Endothelial cell of umbilical vein (primary cell): ENCODE measurements at places on chromosomes 13 and 19. TPM values are rescaled to one million over a fixed set of nuclear protein-coding genes. Genes with fewer than 3 reads are reported as not detected.

The TMPRSS9 gene
- polyA plus RNA-seq: not detected in 2 replicates

The ZBTB7A gene
- 8.2 and 10.8 TPM in 2 replicates for polyA plus RNA-seq

The ZNF677 gene
- 10.0 and 13.4 TPM in 2 replicates for polyA plus RNA-seq

The CGB5 gene
- not detected in 2 replicates for polyA plus RNA-seq

DNA sequence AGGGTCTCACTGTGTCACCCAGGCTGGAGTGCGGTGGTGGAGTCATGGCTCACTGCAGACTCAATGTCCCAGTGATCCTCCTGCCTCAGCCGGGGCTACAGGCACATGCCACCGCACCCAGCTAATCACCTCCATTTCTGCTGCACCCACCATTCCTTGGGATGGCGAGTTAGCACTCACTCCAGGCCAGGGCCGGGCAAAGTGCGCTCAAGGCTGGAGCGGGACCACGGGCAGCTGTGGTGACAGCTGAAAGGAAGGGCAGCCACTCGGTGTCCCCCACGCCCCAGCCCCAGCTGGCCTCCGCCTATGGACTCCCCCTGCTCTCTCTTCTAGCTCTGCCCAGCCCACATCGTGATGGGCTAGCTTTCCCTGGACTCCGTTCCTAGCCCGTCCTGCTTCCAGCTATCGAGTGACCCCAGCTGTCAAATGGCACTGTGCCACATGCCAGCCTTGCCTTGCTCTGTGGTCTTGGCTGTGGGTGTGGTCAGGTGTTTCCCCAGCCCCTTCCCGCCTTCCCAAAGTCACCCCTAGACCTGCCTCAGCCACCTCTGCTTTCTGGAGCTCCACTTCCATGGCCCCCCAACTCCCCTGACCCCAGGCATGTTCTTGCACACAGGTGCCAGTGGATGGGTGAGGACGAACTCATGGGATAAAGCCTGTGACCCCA is 4.1 kb downstream of the MICOS13 start:
- H3K27me3 ChIP-seq: no peaks in the 10 kb centered on the region
- peaks cover 10% of the 10 kb centered on the region for H3K4me1 ChIP-seq
- no peak overlapping the region for H3K27ac ChIP-seq
- peaks cover 7% of the 10 kb centered on the region for H3K36me3 ChIP-seq
- H3K4me3 ChIP-seq: no peak overlapping the region

DNA sequence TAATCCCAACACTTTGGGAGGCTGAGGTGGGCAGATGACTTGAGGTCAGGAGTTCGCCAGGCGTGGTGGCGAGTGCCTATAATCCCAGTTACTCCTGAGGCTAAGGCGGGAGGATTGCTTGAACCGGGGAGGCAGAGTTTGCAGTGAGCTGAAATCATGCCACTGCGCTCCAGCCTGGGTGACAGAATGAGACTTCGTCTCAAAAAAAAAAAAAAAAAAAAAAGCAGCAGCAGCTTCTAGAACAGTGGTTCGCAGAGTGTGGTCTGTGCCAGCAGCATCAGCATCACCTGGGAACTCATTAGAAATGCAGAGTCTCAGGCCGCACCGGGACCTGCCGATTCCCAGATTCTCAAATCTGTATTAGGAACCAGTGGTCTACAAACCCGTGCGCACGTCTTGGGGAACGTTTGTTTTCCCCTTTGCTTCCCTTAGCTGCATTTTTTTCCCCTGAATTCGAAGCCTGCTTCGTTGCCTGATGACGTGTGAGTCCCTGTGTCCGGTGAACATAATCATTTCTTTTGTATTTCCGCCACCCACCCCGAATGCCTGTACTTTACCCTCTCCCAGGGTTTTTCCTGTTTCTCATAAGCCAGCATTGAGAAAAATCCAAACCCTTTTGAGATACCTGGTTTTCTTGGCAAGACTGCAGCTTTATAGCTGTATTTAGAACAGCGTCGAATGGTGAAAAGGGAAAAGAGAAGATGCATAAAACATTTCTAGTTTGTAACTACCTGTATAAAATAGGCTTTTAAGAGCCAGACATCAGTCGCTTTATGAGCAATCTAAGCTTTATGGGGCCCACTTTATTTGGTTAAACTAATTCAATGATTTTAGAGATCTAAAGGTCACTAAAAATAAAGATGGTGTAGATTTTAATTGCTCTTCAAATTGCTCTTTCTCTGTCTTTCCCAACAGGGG is 49.8 kb downstream of the BICRA start:
- H3K4me3 ChIP-seq: no peak overlapping the region
- no peak overlapping the region for H3K27ac ChIP-seq
- H3K36me3 ChIP-seq: no peaks in the 10 kb centered on the region
- peak; percentile 41 for DNase-seq

DNA sequence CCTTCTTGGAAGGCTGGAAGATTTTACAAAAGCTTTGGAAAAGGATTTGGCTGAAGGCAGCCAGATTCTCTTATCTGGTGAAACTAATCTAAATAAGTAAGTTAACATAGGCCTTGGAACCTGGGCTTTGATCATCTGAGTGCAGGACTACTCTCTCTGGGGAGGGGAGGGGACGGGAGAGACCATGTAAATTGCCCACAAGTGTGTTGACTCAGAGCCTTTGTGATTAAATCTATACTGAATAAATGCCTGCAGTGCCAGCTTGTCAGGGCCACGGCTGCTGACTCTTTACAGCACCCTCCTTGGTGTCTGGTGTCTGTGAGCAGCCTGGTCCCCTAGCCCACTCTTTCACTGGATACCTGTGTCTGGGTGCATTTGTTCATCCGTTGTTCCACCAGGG is 251.4 kb downstream of the ITGBL1 start:
- no peak for DNase-seq
- H3K27me3 ChIP-seq: no peaks in the 10 kb centered on the region
- H3K4me1 ChIP-seq: no peaks in the 10 kb centered on the region
- H3K4me3 ChIP-seq: no peak overlapping the region
- no peak overlapping the region for H3K27ac ChIP-seq

DNA sequence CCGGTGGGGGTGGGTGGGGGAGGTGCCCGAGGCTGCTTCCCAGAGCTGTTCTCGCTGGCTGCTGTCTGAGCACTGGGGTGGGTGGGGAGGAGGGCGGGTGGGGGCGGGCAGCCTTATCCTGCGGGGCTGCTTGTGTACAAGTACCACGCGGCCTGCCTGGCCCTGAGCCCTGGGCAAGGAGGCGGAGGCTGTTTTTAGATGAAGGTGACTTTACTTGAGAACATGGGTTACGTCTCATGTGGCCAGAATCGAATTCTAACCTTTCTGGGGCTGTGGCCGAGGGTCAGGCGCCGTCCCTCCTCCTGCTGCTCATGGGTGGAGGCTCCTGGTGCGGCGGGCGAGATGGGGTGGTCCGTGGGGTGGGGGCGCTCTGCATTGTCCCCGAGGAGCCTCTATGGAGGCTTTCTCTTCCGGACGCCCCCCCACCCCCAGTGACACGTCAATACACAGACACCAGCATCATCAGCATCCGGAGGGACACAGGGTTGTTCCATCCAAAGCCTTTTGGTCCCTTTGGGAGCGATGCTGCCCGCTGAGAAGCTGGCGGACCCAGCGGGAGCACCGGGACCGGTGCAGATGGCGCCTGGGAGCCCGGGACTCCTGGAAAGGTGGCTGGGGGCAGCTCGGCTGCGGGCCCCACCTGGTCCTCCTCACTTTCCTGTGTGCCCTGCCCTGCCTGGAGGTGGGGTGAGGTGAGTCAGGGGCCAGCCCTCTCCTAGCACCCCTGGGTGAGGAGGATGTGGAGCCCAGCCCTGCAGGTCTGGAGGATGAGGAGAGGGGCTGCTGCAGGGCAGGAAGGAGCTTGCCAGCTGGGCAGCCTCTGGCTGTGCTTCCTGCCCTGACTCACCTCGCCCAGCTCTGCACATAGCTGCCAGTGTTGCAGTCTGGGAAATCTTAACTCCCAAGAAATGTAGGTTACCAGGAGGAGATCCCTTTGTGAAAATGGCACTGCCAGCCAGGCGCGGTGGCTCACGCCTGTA is 3.4 kb downstream of the BSG start:
- H3K27me3 ChIP-seq: no peaks in the 10 kb centered on the region
- peaks cover 28% of the 10 kb centered on the region for H3K4me1 ChIP-seq
- DNase-seq: peak; percentile 50
- no peak overlapping the region for H3K27ac ChIP-seq
- H3K4me3 ChIP-seq: no peak overlapping the region

- peaks cover 12% of the 10 kb centered on the region for H3K4me1 ChIP-seq
- H3K36me3 ChIP-seq: peaks cover 17% of the 10 kb centered on the region
- DNase-seq: no peak
These were observed 438 bp downstream of the PRKCSH start for GRCh38 chr19:11435833-11436313.

DNA sequence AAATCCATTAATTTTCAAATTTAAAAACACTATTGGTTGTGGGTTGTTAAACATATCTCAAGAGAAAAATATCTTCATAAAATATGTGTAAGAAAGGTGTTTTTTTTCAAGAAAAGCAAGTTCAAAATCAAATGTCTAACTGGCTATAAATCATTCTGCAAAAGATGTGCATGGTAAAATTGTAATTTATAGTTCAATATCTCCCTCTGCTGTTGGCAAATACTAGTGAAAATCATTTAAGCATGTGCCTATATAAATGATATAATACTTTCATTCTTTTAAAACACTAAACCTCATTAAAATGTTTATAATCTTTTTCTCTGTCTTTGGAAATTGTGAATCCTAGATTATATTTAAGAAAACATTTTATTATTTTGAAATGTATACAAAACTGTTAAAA is 17.2 kb upstream of the SLITRK6 start:
- DNase-seq: no peak
- H3K27ac ChIP-seq: no peak overlapping the region
- no peaks in the 10 kb centered on the region for H3K4me1 ChIP-seq
- H3K27me3 ChIP-seq: no peaks in the 10 kb centered on the region

GRCh38 chr13:45224176-45224575 is 23.3 kb upstream of the KCTD4 start:
- no peak overlapping the region for H3K27ac ChIP-seq
- no peak for DNase-seq
- no peaks in the 10 kb centered on the region for H3K27me3 ChIP-seq
- peaks cover 13% of the 10 kb centered on the region for H3K4me1 ChIP-seq
- no peaks in the 10 kb centered on the region for H3K36me3 ChIP-seq
- H3K4me3 ChIP-seq: no peak overlapping the region

- no peaks in the 10 kb centered on the region for H3K36me3 ChIP-seq
- H3K27me3 ChIP-seq: no peaks in the 10 kb centered on the region
- H3K27ac ChIP-seq: no peak overlapping the region
- H3K4me3 ChIP-seq: no peak overlapping the region
- H3K4me1 ChIP-seq: no peaks in the 10 kb centered on the region
These were observed 5.0 kb downstream of the EBI3 start for GRCh38 chr19:4234142-4234861.
